Stimulated activated CD8-positive, alpha-beta memory T cell treated with anti-CD3 and anti-CD28 coated beads, Interleukin-4, amount 100 ng/mL, for 4 hours (primary cell): ENCODE measurements at places on chromosomes 3 and 15.

- DNase-seq: no peak
These were observed 556.1 kb upstream of the MDFIC2 start for GRCh38 chr3:70868561-70868960.

DNA sequence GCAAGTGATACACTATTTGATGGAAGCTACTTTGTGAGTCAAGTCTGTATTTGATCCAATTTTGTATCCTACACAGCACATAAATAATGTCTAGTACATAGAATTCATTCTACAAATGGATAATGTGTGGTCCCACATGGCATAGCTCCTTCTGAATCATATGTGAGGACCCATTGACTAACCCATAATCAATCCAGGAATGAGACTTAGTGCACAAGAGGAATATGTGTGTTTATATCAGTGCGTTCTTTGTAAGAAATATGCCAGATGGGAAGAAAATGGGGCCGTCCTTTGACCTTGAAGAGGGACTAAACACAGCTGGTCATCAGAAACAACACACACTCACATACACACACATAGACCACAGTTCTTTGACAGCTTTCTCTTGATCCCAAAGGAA, 282.7 kb upstream of the SEMA6D start:
- no peak for DNase-seq

- DNase-seq: no peak
These were observed 233.1 kb upstream of the DPPA4 start for GRCh38 chr3:109570408-109570807.

- no peak for DNase-seq
These were observed 144.6 kb upstream of the TMCO5A start for GRCh38 chr15:37789881-37790280.

GRCh38 chr3:31008994-31009393, 114.5 kb upstream of the GADL1 start:
- no peak for DNase-seq

DNA sequence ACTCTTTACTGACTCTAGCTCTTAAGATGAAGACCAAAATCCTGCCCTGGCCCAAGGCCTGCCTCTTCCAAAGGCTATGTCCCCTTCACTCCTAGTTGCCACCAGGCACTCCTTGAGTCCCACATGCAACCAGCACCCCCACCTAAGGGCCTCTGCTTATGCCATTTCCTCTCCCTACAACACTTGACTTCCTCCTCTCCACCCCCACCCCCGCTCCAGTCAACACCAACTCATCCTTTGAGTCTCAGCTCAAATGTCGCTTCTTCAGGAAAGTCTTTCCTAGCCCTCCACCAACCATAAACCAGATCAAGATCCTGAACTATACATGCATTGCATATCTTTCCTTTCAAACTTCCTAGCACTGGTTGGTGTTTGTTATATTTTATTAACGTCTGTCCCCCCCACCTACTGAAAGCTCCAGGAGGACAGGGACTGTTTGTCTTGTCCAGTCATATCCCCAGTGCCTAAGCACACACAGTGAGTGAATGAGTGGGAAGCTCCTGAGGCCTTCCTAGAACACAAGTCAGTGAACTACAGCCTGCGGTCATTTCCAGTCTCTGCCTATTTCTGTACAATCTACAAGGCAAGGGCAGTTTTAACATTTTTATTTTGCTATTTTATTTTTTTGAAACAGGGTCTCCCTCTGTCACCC, 7.3 kb downstream of the TBC1D2B start:
- no peak for DNase-seq

GRCh38 chr3:87691109-87691508, 367.7 kb downstream of the CGGBP1 start:
- DNase-seq: no peak

DNA sequence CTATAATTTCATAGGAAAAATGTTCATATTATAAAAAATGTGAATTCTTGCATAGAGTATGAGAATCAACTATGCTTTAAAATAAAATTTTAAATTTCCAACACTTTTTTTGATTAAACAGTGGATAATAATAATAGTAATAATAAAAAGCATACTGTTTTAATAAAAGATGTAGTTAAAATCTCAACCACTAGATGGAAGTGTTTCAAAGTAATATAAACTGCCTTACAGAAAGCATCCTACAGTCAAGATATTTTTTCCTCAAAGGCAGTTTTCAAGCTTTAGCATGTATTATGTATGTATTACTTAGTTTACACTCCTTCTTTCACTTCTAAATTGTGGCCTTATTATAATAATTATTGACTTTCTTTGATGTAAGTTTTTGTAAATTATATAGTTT, 217.5 kb downstream of the CHL1 start:
- DNase-seq: no peak

DNA sequence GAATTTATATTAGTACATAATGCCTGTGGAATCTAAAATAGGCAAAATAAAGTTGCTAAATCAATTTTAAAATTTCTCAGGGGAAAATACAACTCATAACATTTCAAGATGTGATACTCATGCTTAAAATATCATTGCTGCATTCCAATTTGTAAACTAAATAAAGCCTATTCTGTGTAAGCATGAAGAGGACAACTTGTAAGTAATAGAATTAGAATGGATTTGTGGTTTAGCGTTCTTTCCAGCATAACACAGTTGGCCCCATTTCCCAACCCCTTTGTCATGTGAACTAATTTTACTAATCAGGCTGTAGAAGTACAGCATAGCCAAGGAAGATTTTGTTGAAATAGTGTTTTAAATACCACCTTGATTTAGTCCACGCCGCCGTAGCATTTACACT, 437.2 kb downstream of the SI start:
- no peak for DNase-seq

DNA sequence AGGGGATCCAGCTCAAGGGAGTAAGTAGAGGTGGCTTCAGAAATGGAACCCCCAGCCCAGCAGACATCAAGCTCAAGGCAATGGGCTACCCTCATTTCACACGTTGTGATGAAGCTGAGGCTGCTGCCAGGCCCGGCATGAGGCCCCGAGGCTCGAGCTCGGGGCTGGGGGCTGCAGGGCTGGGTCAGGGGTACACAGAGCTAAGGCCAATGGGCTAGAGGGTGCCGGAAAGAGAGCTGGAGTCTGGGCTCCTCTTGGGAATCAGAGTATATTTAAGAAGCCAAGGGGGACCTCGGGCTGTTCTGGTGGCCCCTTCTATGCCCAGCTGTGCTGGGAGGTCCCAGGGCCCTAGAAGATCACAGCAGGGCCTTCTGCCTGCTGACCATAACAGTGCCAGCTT, 7.4 kb downstream of the PRSS50 start:
- no peak for DNase-seq

DNA sequence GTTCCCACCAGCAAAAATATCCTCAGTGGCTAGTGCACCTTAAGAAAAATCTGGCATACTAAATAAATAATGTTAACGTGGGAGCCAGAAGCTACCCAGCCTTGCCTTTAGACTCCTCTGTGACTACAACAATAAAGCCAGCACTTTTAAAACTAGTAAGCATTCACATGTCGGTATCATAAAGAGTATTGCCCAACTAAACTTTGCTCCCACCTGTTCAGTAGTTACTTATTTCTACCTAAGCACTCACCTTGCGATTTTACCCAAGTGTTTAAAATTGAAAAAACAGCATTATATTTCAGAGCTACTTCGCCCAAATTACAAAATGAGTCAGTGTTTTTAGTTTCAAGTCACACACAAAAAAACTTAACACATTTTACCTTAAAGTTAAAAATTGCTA, 12.8 kb downstream of the ALDH1L1 start:
- DNase-seq: no peak
